ENCODE measurements at places on chromosomes 2 and 18.
A peak's percentile ranks its signal among the peaks of the same experiment; 100 is the strongest.

GRCh38 chr2:29164091-29164846 lies 49.1 kb downstream of the CLIP4 start:
- no peak for DNase-seq

DNA sequence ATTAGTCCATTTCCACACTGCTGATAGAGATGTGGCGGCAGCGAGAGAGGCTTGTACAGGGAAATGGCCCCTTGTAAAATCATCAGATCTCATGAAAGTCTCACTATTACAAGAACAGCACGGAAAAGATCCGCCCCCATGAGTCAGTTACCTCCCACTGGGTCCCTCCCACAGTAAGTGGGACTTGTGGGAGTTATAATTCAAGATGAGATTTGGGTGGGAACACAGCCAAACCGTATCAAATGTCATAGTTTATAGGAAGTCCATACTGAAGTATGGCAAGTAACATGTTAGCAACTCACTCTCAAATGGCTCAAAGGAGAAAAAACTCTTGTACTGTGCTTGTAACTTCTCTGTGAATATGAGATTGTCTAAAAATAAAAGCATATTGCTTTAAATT lies 56.1 kb downstream of the FARP2 start:
- no peak for DNase-seq

DNA sequence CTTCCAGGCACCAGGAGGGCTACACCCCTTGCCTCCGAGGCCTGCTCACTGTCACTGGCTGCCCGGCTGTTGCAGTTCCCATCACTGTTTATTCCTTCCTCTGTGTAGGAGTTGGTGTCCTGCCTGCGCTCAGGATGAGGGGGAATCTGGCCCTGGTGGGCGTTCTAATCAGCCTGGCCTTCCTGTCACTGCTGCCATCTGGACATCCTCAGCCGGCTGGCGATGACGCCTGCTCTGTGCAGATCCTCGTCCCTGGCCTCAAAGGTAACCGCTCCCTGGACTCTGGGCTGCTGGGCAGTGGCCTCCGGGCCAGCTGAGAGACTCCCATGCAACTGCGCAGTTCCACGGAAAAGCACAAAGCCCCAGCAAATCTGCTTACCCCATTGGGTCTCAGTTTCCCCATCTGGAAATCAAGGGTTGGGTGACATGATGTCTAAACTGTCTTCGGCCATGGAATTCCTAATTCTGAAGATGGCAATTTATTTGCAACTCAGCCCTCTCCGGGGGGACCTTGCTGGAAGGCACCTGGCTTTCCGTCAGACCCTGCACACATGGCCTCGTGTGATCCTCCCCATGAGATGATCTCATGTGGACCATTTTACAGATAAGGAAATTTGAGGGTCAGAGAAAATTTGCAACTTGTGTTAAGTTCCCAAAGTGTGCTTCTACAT lies 9.4 kb downstream of the COLEC11 start:
- no peak for DNase-seq

- no peak for DNase-seq
These were observed 1293.7 kb upstream of the SLC39A10 start for GRCh38 chr2:194363295-194363694.

DNA sequence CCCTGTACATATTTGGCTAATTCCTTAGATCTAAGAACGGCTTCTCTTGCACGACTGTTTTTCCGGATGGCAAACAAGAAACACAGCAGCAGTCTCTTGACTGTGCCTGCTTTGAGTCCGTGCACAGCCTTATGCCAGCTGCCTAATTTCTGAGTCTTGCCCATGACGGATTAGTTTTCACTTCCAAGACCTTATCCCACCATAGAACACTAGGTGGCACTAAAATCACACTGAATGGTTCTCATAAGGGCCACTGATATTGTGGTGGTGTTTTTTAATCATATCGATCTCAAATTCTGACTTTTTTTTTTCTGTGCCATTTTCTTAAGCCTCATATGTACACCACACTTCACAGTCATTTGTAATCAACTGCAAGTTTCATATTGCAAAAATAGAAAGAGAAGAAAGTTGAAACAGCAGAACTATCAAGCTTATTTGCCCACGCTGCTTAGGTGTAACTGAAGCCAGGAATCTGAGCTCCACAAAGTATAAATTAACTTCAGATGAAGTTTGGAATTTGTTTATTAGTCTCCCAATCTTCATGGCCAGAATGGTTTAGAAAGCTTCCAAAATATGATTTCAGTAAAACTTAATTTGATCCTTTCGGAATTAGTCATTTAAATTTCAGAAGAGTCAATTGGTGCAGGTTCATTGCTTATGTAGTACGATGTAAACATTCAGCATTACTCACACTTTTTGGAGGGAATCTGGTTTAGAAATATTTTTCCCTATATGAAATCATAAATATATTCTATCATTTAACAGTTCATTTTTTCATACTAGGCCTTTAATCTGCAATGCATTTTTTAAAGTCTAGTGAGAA lies 45.5 kb upstream of the SCN7A start:
- peak; percentile 18 for DNase-seq

- no peak for DNase-seq
These were observed 119.5 kb upstream of the ZBTB14 start for GRCh38 chr18:5415031-5415430.

DNA sequence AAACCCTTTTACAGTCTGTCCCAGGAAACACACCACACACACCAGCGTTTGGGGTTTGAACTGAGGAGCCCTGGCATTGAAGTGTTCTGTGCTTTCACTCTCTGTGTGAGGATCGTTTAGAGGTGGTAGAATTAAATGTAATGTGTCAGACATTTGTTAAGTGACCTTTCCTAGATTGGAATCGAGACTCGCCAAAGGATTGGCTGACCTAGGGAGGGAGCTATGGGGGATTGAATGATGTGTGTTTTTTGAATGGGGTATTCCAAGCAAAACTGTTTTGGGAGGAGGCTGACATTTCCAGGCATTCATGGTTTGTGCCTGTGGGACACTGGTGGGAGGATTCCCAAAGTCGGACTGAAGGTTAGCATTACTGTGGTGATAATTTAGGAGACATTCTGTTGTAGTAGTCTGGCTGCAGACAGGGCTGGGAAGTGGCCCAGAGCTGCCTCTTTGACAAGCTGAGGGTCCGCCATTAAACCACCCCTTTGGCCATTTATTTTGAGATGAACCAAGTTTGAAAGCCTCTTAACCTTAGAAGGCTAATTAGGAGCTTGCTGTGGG lies 1.7 kb downstream of the MYO1B start:
- DNase-seq: no peak

- DNase-seq: no peak
These were observed 75.4 kb upstream of the HNMT start for GRCh38 chr2:137888845-137889244.

- no peak for DNase-seq
These were observed 57.1 kb downstream of the TRIB2 start for GRCh38 chr2:12773586-12774394.

DNA sequence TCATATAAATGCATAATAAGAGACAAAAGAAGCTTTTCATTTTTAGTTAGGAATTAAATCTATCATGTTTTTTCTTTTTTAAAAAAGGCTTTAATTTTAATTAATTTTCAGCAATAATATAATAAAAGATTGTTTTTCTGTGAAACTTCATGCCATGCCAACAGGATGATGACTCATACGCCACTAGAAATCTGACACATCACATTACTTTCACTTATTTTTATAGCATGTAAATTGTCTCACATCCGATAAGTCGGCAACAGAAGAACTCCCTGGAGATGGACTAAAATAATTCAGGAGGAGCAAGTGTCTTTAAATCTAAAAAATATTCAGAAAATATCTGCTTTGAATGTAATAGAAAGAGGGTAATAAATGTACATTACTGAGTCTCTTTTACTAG lies 1024.2 kb upstream of the ACVR2A start:
- no peak for DNase-seq

DNA sequence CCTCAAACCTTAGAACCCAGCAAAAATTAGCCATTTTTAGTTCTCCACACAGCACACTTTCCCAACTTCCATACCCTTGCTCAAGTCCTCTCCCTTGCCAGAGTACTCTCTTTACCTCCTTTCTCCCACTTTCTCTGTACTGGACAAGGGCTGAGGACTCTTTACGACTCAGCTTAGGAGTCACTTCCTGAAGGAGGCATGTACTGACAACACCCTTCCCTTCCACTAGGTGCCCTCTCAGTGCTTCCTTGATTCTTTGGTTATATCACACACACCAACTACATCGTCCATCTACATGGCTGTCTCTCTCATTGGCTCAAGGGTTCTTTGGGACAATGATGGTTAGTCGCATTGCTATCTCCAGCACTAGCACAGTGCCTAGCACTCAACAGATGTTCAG lies 5.2 kb upstream of the C18orf63 start:
- DNase-seq: peak; percentile 15

GRCh38 chr2:36770542-36771287 lies 74.2 kb downstream of the VIT start:
- DNase-seq: peak; percentile 65

DNA sequence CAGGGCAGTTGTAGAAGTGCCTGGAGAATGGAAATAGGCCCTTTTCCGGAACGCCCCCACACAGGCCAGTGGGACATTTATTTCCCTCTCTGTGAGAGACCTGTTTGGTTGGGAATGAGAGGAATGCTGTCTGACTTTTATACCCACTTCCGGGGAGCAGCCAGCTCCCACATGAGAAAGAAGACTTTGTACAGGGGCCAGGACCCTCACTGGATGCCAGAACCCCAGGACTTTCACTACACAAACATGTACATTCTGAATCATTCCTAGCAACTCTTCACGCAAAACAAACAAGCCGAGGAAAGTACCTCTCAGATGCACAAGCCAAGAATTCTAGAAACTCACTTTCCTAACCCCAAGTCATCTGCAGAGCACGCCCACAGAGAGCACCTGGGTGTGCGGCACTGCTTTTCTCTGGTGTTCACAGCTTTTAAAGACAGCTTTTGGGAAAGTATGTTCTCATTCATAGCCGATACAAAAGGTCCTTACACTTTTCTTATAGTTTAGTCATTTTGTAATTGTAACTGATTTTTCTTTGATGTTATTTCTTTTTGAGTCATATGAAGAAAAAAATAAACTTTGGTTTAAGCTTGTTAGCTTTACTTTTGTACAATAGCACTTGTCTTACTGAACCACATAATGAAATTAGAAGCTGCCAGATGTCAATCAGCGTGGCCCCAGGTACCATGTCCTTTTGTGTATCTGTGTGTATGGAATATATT lies 856.1 kb upstream of the ID2 start:
- DNase-seq: peak; percentile 72

DNA sequence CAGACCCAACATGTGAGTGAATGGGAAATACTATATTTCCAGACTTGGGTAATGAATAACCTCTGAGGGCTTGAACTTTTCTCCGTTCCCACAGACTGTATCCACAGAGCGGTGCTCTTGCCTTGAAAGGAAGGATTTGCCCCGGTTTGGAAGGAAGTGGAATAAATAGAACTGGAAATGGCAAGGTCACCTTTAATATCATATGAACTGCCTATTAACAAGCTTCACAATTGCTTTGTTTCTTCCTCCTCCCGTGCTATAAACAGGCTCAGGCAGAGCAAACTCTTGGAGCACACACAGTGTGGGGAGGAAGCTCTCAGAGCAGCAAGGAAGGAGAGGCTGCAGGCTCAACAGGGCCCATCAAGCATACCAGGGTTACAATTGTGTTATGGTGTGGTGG lies 28.5 kb upstream of the DARS1 start:
- no peak for DNase-seq

DNA sequence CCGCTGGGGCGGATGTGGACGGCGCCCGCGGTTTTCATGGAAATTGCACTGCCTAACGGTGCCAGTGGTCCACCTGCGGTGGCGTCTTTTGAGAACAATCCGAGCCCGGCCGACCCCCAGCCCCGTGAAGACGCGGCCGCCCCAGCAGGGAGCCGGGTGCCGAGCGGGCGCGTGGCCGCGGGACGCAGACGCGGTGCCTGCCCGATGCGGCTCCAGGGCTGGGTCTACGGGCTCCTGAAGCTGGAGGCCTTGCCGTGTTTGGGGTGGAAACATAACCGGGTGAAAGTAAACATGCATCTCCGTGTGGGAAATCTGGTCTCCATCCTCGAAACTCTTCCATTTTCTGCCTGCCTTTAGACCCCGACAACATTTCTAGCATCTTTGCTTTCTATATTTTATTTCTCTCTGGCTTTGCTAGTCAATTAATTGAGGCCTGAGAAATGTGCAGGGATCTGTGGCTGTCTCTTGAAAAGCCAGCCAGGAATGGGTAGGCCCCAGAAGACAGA lies 572 bp downstream of the INPP4A start:
- peak; percentile 25 for DNase-seq

GRCh38 chr2:648476-649424 lies 28.5 kb downstream of the TMEM18 start:
- DNase-seq: no peak

GRCh38 chr2:56508662-56509061 lies 324.9 kb downstream of the CCDC85A start:
- DNase-seq: no peak

- DNase-seq: no peak
These were observed 219.0 kb upstream of the HS6ST1 start for GRCh38 chr2:128537646-128538045.

DNA sequence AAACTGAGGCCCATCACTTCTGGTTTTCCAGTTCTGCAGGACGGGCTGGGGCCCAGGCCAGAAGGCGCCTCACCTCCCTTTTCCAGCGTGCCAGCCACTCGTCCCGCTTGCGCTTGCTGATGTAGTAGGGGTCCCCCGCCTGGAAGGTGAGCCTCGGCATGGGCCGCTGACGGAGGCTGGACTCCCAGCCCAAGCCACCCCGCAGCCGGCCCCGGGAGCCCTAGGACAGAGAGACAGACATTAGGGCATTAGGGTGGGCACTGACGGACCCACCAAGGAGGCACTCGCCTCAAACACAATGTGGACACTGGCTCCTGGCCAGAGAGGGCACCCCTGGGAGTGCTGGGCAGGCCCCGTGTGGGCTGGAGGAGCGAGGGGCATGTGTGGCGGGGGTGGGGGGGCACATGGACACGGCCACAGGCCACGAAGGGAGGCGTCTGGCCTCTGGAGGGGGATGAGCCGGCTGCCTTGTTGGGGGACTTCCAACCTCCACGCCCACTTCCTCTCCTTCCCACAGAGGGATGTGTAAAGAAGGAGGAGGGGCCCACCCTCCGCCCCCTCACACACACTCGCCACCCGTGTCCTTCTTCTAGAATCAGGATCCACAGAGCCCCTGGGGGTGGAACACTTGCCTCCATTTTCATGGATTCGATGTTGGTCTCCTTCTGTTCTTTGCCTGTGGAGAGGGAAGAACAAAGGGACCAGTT lies 66.7 kb downstream of the DNMT3A start:
- no peak for DNase-seq

DNA sequence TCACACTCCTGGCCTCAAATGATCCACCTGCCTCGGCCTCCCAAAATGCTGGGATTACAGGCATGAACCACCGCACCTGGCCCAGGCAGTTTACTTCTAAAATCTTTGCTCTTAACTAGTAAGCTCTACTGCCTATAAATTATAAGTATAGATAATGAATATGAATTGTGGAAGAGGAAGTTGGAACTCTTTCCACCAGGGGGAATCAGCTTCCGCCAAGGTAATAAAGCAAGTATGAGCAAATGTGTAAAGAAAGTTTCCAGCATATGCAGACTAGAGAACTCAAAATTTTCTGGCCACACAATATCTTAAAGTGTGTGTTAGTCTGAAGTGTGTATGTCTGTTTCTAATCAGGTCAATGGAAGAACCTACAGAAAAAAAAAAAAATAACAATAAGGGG lies 68.1 kb downstream of the RMDN2 start:
- no peak for DNase-seq
